ENCODE measurements at places on chromosomes 7 and 10.
A peak's percentile ranks its signal among the peaks of the same experiment; 100 is the strongest.

- no peak for DNase-seq
Measured at GRCh38 chr7:14197280-14197679, 207.8 kb upstream of the ETV1 start.

DNA sequence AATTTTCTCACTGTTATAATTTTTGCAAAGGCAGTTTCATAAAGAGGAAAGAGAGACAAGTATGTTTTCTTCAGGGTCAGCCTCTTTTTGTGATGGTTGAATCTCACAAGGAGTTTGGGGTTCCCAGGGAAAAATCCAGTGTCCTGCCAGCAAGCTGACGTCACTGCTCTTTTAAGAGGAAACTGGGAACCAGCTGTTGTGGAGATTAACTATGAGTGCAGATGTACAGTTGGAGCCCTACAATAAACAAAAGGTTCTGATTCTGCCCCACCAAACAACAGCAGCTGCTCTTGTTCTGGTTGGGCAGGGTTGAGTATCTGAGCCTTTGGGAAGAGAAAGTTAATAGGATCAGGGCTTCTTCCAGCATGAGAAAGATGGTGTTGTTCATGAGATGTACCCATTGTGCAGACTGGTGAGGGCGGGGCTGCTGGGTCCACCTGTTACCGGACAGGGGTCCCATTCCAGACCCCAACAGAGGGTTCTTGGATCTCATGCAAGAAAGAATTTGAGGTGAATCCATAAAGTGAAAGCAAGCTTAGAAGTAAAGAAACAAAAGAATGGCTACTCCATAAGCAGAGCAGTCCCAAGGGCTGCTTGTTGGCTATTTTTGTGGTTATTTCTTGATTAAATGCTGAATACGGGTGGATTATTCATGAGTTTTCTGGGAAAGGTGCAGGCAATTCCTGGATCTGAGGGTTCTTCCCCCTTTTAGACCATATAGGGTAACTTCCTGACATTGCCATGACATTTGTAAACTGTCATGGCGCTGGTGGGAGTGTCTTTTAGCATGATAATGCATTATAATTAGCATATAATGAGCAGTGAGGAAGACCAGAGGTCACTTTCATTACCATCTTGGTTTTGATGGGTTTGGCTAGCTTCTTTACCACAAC lies 12.5 kb downstream of the PRF1 start:
- no peak for DNase-seq

GRCh38 chr10:11899067-11899876 lies 76.1 kb downstream of the PROSER2 start:
- no peak for DNase-seq

- no peak for DNase-seq
Measured at GRCh38 chr10:94803307-94803706, 40.8 kb downstream of the CYP2C19 start.

GRCh38 chr7:130242198-130243014 lies 24.3 kb upstream of the CPA2 start:
- no peak for DNase-seq

- DNase-seq = peak; percentile 94
Measured at GRCh38 chr10:95266674-95267095, 24.1 kb downstream of the PDLIM1 start.

DNA sequence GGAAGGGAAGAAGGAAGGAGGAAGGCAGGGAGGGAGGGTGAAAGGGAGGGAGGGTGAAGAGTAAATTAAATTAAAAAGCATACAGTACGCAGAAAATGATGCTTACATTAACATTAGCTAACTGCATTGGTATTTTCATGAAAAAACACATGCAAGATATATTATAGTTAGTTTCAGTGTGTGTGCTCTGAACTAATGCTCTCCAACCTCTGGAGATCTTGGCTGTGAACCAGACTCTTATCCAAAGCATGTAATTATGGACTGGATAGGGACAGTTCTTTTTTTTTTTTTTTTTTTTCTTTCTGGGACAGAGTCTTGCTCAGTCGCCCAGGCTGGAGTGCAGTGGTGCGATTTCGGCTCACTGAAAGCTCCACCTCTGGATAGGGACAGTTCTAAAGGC lies 357.0 kb downstream of the FRMD4A start:
- DNase-seq = no peak

GRCh38 chr10:118926903-118927302 lies 102.6 kb upstream of the NANOS1 start:
- DNase-seq = no peak
